Left ventricle myocardium inferior (tissue), 1 donor: ENCODE measurements at places on chromosomes 5 and 9.

GRCh38 chr5:90565491-90565890 is 6.9 kb downstream of the ADGRV1 start:
- DNase-seq = no peak

DNA sequence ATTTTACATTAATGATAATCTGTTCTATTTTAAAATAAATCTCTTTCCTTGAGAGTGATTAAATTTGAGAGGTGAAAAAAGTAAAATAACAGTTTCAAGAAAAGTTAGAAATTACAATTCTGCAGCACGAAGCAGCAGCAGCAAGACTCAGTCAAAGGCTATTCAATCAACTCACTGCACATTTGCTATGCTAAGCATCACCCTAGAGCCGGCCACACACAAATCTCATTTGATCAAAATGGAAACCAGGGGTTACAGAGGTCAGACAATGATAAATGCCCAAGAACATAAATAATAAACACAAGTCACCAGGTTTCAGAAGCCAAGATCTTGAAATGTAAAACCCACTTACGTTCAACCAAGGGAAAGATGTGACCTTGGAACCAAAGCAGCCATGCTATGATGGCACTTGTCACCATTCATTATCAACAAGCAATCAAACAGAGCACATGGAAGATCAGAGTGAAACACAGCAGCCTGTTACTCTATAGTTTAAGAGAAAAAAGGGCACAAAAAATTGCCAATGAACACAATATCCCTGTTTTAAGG is 136.0 kb downstream of the EPB41L4A start:
- no peak for DNase-seq

GRCh38 chr5:138829341-138829740 is 45.8 kb downstream of the LRRTM2 start:
- DNase-seq = no peak

DNA sequence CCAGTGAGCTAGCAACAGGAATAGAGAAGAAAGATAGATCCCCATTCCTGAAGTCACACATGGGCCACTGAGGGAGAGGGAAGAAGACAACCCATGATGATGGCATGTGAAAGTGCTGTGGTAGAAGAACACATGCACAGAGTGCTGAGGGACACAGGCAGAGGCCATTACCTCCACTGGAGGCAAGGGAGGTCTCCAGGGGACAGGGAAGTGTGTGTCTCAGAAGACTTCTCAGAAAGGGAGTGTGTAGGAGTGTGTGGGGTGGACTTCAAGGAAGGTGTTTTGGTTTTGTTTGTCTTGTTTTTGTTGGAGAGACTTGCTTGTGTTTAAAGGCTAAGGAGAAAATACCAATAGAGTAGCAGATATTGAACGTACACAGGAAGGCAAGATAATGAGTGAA is 77.0 kb upstream of the SMARCA2 start:
- no peak for DNase-seq

- no peak for DNase-seq
Measured at GRCh38 chr9:112443200-112443599, 43.4 kb upstream of the KIAA1958 start.
